Stimulated activated CD8-positive, alpha-beta memory T cell treated with anti-CD3 and anti-CD28 coated beads, Interleukin-4, amount 100 ng/mL, for 4 hours (primary cell): ENCODE measurements at places on chromosomes 2 and 18.

- DNase-seq, result no peak
Measured at GRCh38 chr2:68124321-68124720, 33.4 kb upstream of the PNO1 start.

GRCh38 chr2:120641366-120641771 is 94.3 kb upstream of the GLI2 start:
- DNase-seq, result no peak

DNA sequence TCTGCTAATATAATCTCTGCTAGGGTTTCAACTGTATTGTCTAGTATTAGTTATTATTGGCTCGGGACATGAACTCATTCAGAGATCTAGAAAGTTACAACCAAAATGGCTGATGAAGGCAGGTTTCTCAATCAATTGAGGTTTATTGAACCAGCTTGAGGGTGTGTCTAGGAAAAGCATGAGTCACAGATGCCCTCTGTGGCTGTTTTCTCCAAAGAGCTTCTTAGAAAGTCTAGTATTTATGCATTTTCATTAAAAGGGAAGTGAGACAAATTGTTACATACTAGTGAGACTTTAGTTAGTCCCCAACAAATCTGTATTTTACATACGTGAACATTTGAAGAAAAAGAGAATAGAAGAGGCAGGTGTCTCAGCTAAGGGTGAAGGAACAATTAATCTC is 23.0 kb upstream of the RTTN start:
- DNase-seq, result no peak

DNA sequence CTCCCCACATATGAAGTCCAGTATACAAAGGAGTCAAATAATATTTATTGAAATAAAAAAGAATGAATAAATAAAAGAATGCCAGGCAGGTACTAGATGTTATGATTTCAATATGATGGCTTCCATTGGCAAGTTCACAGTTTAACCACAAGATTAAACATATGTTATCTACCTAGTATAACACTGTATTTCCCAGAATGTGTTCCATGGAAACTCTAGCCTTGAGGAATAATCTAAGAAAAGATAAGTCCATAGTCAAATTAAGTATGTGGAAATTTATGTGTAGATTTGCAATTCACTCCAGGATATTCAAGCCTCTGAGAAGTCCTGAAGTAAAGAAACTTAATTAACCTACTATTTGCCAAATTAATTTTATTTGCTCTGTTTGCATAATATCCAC is 71.1 kb upstream of the FMNL2 start:
- no peak for DNase-seq

GRCh38 chr18:50879302-50880118 is 592 bp downstream of the ME2 start:
- DNase-seq, result no peak

DNA sequence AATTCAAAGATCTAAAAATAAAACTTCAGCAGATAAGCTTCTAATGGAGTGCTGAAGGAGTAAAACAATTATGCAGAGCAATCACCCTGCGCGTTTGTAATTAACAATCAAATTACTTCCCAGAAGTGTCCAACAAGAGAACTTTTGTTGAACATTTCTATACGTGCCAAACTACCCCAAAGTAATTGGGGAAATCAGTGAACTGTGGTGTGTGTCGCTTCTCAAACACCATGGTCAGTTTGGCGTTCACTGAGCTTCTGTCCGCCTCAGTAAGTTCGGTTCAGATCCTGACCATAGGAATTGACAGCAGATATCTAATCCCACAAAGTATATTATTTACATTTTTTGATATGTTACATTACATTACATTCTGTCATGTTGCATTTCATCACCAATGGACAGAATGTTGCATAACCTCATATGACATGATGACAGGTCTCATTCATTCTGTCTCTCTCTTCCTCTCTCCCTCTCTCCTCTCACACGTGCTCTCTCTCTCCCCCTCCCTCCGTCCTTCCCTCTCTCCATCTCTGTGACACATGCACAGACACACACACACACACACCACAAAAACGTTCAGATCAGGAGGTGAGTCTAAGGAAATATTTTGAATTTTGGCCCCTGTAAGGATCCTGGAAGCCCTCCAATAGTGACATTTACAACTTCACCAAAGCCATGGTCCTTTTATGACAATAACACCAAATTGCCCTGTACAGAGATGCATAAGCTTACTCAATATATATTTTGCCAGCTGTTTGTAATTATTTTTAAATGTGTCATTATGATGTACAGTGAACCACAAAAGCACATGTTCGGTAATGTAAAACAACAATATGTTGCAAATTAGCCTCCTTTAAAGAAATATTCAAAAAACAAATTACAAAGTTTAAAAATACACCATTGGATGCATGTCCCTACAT is 269.2 kb downstream of the FIGN start:
- no peak for DNase-seq

- DNase-seq, result no peak
Measured at GRCh38 chr2:167924556-167924955, 322.8 kb downstream of the STK39 start.

- DNase-seq, result no peak
Measured at GRCh38 chr2:236193026-236193425, 24.8 kb upstream of the GBX2 start.

- DNase-seq, result no peak
Measured at GRCh38 chr2:55148269-55148668, 83.8 kb downstream of the CLHC1 start.

GRCh38 chr2:131431336-131431735 is 44.6 kb upstream of the TUBA3D start:
- DNase-seq, result no peak

GRCh38 chr18:70154591-70155194 is 50.8 kb downstream of the RTTN start:
- DNase-seq, result no peak
